ENCODE measurements at places on chromosomes 6 and 20. TPM values are rescaled to one million over a fixed set of nuclear protein-coding genes. Genes with fewer than 3 reads are reported as not detected.

The PAX1 gene
- polyA plus RNA-seq, result not detected

The GNMT gene
- 0.26 TPM for polyA plus RNA-seq

DNA sequence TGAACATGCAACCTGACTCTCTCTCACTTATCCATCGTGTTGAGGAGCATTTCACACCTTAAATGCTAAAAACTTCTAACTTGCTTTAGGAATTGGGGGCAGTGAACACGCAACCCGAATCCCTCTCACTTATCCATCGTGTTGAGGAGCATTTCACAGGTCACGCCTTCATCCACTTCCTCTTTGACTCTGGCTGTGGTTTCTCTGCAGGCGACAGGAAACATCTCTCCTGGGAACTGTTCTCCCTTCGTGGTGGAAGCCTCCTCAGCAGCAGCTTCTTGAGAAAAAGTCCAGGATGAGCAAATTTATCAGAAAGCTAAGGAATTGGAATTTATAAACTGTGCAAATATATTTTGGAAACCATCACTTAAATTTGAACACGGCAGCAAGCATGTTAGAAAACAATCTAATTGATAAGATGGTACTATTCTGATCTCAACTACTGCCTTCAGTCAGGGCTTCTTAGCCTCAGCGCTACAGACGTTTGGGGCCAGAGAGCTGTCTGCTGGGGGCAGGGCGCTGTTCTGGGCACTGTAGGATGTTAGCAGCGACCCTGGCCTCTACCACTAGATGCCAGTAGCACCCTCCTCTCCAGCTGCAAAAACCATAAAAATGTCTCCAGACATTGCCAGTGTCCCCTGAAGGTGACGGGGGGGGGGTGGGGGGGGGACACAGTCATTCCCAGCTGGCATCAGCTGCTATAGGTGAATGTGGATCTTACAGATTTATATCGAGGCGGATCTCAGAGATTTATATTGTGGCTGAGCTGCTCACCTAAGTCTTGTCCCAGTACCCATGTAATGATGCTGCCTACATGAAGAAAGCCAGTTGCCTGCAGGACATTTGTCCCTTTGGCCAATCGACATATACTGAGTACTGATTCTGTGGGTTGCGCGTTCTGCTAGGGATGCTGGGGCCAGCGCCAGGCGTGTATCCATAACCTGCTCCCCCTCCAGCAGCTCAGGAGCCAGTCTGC lies 26.2 kb downstream of the CTCFL start:
- no peak for DNase-seq

The HLA-DPA1 gene
- 2,681 TPM for polyA plus RNA-seq

The MICA gene
- 3.6 TPM for polyA plus RNA-seq
